ENCODE measurements at places on chromosomes 3 and 15. TPM values are rescaled to one million over a fixed set of nuclear protein-coding genes. Genes with fewer than 3 reads are reported as not detected.

Gene MON1A
- 7.4 TPM for total RNA-seq

Gene ITIH1
- total RNA-seq = not detected

DNA sequence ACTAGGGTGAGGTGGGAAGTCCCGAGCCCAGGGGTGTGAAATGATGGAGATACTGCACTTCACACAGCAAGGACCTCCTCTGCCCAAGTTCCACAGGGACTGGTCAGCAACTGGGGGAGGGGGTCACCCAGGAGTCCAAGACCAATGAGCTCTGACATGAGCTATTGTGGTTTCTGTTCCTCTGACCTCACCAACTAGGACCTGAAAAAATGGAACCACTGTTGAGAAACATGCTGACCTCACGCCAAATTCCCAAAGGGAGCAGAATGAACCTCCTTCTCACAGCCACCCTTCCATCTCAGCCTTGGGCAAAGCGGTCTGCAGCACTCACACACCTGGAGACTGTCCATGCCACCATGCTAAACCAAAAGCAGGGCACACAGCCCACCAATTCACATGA, 69.3 kb downstream of the LRIG1 start:
- DNase-seq = no peak

GRCh38 chr3:43695443-43695842, 4.7 kb downstream of the ABHD5 start:
- no peak for DNase-seq

DNA sequence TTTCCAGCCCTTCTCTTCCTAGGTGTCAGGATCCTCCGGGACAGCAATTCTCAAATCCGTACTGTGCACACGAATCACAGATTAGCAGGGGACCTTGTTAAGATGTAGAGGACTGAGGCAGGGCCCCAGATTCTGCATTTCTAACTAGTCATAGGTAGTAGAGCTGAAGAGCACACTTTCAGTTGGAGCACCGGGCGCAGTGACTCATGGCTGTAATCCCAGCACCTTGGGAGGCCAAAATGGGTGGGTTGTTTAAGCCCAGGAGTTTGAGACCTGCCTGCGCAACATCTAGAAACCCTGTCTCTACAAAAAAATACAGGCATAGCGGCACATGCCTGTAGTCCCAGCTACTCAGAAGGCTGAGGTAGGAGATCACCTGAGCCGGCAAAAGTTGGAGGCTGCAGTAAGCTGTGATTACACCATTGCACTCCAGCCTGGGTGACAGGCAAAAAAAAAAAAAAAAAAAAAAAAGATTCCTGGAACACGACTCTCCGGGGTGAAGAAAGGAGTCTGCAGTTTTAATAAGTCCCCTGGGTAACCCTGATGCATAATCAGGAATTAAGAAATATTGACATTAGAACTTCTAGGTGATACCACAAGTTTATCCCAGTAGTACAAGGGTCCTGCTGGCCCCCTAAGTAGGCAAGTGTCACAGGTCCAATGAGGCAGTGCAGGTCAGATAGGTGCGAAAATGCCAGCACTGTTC, 21.4 kb upstream of the IGDCC3 start:
- no peak for DNase-seq

Gene NR2C2
- 37.4 TPM for total RNA-seq

Data from Caco-2 (cell line).